ENCODE measurements at places on chromosomes 5 and 9. TPM values are rescaled to one million over a fixed set of nuclear protein-coding genes. Genes with fewer than 3 reads are reported as not detected.

DNA sequence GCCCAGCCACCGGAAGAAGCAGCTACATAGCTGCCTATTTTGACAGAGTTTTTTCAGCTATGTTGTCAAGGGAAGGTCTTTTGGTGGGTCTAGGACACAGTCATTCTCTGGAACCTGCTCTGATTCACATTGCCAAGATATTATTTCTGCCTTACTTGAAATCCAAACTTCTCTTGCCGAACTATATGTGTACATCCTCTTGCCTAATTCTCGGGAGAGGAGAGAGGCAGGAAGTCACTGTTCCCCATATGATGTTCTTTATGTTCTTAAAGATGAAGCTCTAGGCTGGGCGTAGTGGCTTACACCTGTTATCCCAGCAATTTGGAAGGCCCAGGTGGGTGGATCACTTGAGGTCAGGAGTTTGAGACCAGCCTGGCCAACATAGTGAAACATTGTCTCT lies 8.6 kb downstream of the TMEM252 start:
- DNase-seq: no peak

- DNase-seq: no peak
These were observed 131.0 kb upstream of the IER5L start for GRCh38 chr9:129309041-129309430.

- DNase-seq: no peak
These were observed 8.5 kb upstream of the MRNIP start for GRCh38 chr5:179867079-179867465.

DNA sequence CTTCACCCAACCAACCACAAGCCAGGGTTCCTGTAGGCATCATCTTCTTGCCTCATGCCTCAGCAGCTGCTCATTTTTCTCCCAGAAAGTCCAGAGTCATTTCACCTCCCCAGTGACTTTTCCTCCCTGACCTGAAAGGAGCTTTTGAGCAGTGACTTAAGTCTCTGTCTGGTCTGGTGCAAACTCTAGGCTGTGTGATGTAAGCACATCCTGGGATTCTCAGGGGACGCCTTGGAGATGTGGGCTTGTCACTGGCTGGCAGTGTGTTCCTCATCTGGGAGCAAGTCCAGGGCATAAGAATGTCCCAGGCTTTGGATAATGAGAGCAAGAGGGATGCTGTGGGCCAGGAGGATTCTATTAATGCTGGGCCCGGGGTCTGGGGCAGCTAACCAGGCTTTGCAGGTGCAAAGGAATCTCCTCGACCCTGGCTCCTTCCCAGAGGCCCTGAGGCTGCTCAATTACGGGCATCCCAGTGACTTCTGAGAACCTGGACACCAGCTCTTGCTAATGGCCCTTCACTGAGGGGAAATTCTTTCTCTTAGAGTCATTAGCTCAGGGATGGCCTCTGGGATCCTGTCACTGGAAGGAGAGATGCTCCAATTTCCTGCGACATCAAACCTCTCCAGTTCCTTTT lies 211.0 kb upstream of the PANK3 start:
- no peak for DNase-seq

GRCh38 chr9:11135851-11136250 lies 523.0 kb upstream of the PTPRD start:
- DNase-seq: no peak

- no peak for DNase-seq
These were observed 7.4 kb downstream of the DMRTA1 start for GRCh38 chr9:22454016-22454415.

GRCh38 chr5:170154744-170155143 lies 49.0 kb downstream of the FOXI1 start:
- no peak for DNase-seq

GRCh38 chr5:154107010-154107409 lies 68.2 kb downstream of the MFAP3 start:
- no peak for DNase-seq

ADGRV1 gene
- total RNA-seq: 0.42 TPM

PAPPA gene
- 5.0 TPM for total RNA-seq

CYLC2 gene
- not detected for total RNA-seq

SLC46A2 gene
- total RNA-seq: 0.17 TPM

ANKRD33B gene
- 6.5 TPM for total RNA-seq

CTSL gene
- total RNA-seq: 95.7 TPM
